ENCODE measurements at places on chromosomes 16 and 17. TPM values are rescaled to one million over a fixed set of nuclear protein-coding genes. Genes with fewer than 3 reads are reported as not detected.

TBC1D3C gene
- total RNA-seq, result not detected

PRSS22 gene
- 4.4 TPM for total RNA-seq

ZPBP2 gene
- total RNA-seq, result not detected

OR3A1 gene
- total RNA-seq, result not detected

PTX4 gene
- not detected for total RNA-seq

MYH13 gene
- not detected for total RNA-seq

GRCh38 chr17:39219647-39220154 lies 6.0 kb downstream of the STAC2 start:
- no peak overlapping the region for H3K4me3 ChIP-seq
- H3K36me3 ChIP-seq, result no peaks in the 10 kb centered on the region
- peaks cover 6% of the 10 kb centered on the region for H3K27me3 ChIP-seq
- no peaks in the 10 kb centered on the region for H3K4me1 ChIP-seq

DNA sequence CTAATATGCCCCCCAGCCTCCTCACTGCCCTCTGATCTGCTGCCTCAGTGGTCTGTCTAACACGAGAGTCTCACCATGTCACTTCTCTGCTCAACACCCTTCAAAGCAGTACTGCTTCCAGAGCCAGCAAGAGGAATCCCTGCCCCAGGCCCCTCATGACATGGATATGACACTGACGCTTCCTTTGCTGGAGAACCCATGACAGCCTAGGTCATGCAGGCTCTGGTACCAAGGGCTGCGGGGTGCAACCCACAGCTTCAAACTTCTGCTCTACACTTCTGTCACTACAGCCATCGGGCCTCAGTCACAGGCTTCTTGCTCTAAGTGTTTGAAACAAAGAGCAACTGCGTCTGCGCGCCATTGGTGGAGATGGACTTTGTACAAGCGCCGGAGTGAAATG lies 32.6 kb upstream of the DLX4 start:
- no peak for DNase-seq
- H3K27me3 ChIP-seq, result no peaks in the 10 kb centered on the region
- H3K4me3 ChIP-seq, result no peak overlapping the region
- H3K4me1 ChIP-seq, result peaks cover 10% of the 10 kb centered on the region
- H3K27ac ChIP-seq, result no peak overlapping the region

GRCh38 chr16:12119562-12119961 lies 143.0 kb downstream of the SNX29 start:
- H3K27me3 ChIP-seq, result no peaks in the 10 kb centered on the region
- no peak overlapping the region for H3K27ac ChIP-seq
- H3K4me3 ChIP-seq, result no peak overlapping the region

GRCh38 chr16:74608944-74609343 lies 2.0 kb upstream of the GLG1 start:
- peaks cover 6% of the 10 kb centered on the region for H3K4me1 ChIP-seq
- DNase-seq, result no peak
- H3K36me3 ChIP-seq, result no peaks in the 10 kb centered on the region
- no peaks in the 10 kb centered on the region for H3K27me3 ChIP-seq
- H3K4me3 ChIP-seq, result no peak overlapping the region

- H3K4me1 ChIP-seq, result no peaks in the 10 kb centered on the region
- peak within 1 kb of the TSS; percentile 53 for H3K4me3 ChIP-seq
- no peak within 1 kb of the TSS for H3K27ac ChIP-seq
- no peaks in the 10 kb centered on the region for H3K36me3 ChIP-seq
Measured at GRCh38 chr16:67528222-67528869, at the start of gene RIPOR1. RIPOR1 (plus strand) TSS chr16:67528829; CDS start chr16:67538447, 9,618 bp downstream.

GRCh38 chr16:83878838-83879237 lies 20.1 kb upstream of the MLYCD start:
- DNase-seq, result no peak
- no peaks in the 10 kb centered on the region for H3K27me3 ChIP-seq
- no peak overlapping the region for H3K27ac ChIP-seq
- H3K4me3 ChIP-seq, result no peak overlapping the region
- no peaks in the 10 kb centered on the region for H3K4me1 ChIP-seq
- H3K36me3 ChIP-seq, result no peaks in the 10 kb centered on the region

DNA sequence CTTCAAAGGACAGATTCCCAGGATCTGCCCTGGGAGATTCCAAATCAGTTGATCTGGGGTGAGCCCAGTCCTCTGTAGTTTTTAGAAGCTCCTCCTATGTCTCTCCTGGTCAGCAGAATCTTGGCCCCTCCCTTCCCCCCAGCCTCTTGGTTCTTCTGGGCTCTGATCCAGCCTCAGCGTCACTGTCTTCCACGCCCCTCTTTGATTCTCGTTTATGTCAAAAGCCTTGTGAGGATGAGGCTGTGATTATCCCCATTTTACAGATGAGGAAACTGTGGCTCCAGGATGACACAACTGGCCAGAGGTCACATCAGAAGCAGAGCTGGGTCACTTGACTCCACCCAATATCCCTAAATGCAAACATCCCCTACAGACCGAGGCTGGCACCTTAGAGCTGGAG lies 840 bp upstream of the CDH5 start:
- H3K4me3 ChIP-seq, result no peak overlapping the region
- no peak for DNase-seq
- H3K27me3 ChIP-seq, result no peaks in the 10 kb centered on the region
- H3K36me3 ChIP-seq, result no peaks in the 10 kb centered on the region

- no peak for DNase-seq
- H3K27ac ChIP-seq, result no peak overlapping the region
- H3K4me3 ChIP-seq, result peak overlapping the region; percentile 91
- peaks cover 5% of the 10 kb centered on the region for H3K36me3 ChIP-seq
- peaks cover 22% of the 10 kb centered on the region for H3K4me1 ChIP-seq
Measured at GRCh38 chr17:74749279-74750038, 1.0 kb downstream of the NHERF1 start.

DNA sequence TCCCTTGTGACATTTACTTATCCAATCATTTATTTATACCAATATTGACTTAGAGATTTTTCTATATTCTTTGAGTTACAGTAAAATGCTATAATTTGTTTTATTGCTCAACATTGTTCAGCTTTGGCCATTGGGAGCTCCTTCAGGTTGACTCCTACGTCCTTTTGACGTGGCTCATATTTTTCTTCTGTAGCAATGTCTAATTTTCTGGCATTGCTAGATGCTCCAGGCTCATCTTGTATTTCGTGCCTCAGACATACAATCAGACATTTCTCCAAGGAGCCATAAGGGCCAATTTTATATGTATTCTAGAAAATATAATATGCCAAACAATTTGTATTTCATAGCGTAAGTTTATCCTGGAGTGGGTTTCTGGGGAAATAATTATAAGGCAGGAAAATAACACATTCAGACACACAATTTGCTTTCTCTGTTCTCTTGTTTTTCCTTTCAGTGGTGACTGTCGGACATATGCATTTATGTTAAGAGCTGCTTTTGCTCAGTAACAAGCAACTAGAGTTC lies 355.1 kb upstream of the MON1B start:
- H3K36me3 ChIP-seq, result no peaks in the 10 kb centered on the region
- no peaks in the 10 kb centered on the region for H3K4me1 ChIP-seq
- no peaks in the 10 kb centered on the region for H3K27me3 ChIP-seq

DNA sequence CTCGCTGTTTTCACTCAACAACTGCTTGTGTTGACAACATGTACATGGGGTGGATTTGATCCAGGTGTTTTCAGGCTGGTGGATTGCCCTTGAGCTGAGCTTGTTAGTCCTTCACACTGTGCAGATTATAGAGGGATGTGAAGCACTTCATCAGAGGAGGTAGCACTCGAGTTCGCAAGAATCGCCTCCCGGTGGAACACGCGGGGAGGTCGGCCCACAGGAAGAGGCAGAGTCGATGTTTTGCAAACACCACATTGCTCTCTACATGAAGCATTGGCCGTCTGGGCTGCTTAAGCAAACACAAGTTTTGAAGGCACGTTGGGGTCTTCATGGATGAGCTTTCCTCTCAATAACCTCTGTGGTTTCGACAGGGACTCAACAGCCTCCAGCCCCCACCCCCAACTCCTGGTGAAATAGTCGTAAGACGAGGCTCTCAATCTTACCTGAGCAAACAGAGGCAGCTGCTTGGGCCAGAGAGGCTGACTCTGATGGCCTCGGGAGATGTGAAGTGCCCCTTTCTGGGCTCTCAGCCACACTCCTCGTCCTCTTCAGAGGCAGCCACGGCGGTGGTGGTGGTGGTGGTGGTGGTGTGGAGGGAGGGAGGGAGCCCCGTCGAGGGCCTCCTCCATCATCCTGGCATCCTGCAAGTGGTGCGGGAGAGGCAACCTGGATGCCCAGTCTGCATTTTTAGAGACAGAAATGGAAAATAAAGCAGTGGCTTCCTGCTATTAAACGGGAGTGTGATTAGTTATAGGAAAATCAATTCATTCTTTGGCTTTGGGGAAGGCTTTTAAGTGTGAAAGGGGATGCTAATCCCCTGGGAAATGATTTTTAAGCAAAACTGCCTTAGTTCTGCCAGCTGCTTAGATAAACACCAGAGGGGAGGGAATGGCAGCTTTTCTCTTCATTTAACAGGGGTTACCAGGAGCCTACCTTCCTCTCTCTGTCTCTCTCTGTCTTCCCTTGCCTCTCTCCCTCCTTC lies 552.5 kb upstream of the EEF2KMT start:
- no peaks in the 10 kb centered on the region for H3K27me3 ChIP-seq
- no peak overlapping the region for H3K4me3 ChIP-seq
- no peaks in the 10 kb centered on the region for H3K36me3 ChIP-seq
- H3K27ac ChIP-seq, result no peak overlapping the region
- H3K4me1 ChIP-seq, result peaks cover 4% of the 10 kb centered on the region

DNA sequence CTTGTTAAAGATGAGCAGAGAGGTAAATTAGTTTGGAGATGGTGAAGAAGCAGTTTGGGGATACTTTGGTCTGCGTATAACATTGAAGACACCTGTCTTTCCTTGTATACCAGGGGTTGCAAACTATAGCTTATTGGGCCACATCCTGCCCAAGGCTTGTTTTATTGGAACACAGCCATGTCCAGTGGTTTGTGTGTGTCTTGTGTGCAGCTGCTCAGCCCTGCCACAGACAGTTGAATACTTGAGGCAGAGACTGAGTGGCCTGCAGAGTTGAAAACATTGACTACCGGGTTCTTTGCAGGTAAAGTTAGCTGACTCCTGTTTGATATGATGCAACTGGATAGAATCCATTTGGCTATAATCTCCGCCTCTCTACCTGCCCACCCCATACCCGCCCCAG lies 224.4 kb downstream of the PRKCA start:
- H3K27ac ChIP-seq, result no peak overlapping the region
- H3K27me3 ChIP-seq, result no peaks in the 10 kb centered on the region
- H3K4me1 ChIP-seq, result peaks cover 2% of the 10 kb centered on the region
- no peak overlapping the region for H3K4me3 ChIP-seq

GRCh38 chr17:1002771-1003555 lies 6.0 kb downstream of the TIMM22 start:
- H3K27me3 ChIP-seq, result no peaks in the 10 kb centered on the region
- H3K4me3 ChIP-seq, result no peak overlapping the region
- H3K27ac ChIP-seq, result no peak overlapping the region
- no peak for DNase-seq

GRCh38 chr16:88782454-88783390 lies 2.3 kb downstream of the PIEZO1 start:
- no peak overlapping the region for H3K4me3 ChIP-seq
- DNase-seq, result no peak
- H3K36me3 ChIP-seq, result no peaks in the 10 kb centered on the region

Measured in H1 (cell line).